Fibroblast of gingiva (primary cell): ENCODE measurements at places on chromosomes 6 and 20.
A peak's percentile ranks its signal among the peaks of the same experiment; 100 is the strongest.

DNA sequence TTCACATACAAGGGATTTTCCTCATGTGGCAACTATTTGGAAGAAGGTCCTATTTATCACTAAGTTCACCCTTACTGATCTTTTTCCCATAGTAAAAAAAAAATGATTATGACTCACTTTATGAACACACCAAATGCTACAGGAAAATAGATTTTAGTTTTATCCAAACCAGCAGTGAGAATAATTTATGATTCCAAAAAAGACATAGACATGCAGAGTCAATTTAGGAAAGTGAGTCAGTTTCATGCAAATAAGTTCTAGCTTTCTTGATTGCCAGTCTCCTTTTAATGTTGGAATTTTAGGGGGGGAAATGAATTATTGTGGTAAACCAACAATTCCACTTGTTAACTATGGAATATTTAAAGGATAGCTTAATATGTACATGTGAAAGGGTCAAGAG, 64.0 kb upstream of the RNF146 start:
- no peak for DNase-seq

DNA sequence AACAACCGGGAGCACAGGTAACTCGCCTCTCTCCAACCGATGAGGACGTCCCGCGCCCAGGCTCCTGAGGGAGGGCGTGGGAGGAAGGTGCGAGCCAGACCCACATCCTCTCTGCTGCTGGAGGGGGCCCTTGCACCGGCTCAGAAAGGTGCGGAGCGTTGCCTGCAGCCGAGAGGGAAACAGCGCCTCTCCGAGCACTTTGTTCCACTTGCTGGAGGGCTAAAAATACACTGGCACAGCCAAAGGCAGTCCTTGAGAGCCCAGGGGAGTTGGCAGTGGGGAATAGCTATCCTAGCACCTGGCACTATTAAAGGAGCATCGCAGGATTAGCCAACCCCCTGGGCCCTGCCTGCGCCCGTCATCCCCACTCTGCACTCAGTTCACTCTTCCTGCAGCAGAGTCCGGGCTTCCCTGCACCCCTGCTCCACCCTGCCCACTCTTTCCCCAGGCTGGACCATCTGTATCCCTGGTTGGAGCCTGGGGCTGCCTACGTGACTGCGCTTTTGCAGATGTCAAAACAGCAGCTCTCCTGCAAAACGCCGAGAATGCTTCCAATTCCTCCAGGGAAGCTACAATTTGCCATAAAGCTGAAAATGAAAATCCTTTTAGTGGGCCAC, 108.9 kb downstream of the SNX5 start:
- DNase-seq: no peak

DNA sequence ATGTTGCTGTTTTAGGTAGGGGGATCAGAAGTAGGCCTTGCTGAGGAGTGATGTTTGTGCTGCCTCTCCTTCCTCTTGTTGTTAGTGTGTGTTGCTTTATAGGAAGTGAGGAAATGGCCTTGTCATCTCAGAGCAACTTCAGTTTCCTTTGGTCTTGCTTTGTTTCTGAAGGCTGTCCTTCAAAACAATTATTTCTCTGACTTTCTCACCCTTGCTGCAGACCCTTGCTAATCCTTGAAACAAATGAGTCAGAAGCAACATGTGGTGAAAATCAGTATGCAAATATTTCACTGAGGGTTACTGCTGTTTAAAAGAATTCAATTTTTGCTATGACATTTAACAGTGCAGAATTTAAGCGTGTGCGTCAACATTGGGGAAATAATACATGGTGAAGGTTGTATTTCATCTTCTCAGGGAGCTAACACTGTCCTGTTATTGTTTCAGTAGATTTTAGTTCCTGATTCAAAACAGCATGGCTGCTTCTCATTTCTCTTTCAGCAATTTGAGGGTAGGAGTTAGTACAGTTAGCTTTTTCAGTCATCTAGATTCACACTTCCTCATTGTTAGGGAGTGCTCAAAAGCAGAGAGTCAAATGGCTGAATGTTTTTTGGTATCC, 13.8 kb downstream of the RNF144B start:
- peak; percentile 49 for DNase-seq

DNA sequence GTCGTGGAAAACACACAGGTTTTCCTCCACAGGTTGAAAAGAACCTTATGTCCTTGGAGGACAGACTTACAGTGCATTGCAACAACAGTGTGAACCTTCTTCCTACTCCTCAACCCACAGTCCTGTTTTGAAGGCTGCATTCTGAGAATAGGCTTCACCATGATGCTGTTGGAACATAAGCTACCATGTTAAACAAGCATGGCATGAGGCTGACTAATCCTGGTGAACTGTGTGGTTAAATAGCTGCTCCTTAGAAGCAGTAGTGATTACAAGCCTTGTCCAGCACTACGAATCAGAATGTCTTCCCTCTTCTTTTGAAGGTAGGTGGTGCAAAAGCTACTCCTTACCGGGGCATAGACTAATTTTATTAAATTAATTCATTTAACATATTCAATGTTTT, 368.5 kb upstream of the EPHA7 start:
- no peak for DNase-seq

GRCh38 chr6:119012521-119012920, 65.9 kb downstream of the FAM184A start:
- no peak for DNase-seq

- no peak for DNase-seq
These were observed 239.7 kb upstream of the GMDS start for GRCh38 chr6:2485116-2485515.

DNA sequence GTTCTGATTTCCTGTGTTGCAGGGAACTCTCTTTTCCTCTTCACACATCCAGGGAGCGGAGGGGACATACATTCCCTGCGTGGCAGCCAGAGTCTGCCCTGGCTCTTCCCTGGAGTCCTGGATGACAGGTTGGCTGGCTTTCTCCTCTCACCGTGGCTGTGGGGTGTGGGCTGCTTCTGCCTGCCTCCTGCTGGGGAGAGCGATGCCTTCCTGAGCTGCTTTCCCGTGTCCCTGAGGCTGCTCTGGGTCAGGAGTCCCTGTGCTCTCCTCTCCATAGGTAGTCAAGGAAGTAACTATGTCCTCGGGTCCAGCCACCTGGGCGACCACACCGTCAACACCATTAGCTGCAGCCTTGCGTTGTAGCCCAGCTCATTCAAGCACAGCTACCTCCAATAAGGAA, 451.7 kb downstream of the QKI start:
- DNase-seq: no peak

DNA sequence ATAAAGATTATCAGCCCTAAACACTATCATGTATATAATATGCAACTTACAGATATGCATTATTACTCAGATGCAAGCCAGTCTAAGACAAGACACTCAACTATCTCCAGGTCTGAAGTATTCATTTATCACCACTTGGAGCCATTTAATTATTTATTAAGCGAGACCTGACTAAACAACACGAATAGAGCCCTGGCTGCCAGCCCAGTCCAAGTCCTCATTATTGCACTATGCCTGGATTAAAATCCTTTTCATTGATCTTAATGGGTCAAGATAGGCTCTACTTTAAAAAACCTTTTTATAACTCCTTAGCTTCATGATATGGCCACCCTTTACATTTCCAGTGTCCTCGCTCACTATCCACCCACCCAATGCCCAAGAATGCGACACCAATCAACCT, 183.1 kb upstream of the MARCKS start:
- no peak for DNase-seq

- no peak for DNase-seq
These were observed 54.0 kb downstream of the IL20RA start for GRCh38 chr6:136990754-136991153.

GRCh38 chr20:36305602-36306551, at the start of gene DLGAP4:
Gene DLGAP4, plus strand, starts transcription at chr20:36306339. Its CDS starts 125,379 bp downstream, at chr20:36431718.
- DNase-seq: no peak

DNA sequence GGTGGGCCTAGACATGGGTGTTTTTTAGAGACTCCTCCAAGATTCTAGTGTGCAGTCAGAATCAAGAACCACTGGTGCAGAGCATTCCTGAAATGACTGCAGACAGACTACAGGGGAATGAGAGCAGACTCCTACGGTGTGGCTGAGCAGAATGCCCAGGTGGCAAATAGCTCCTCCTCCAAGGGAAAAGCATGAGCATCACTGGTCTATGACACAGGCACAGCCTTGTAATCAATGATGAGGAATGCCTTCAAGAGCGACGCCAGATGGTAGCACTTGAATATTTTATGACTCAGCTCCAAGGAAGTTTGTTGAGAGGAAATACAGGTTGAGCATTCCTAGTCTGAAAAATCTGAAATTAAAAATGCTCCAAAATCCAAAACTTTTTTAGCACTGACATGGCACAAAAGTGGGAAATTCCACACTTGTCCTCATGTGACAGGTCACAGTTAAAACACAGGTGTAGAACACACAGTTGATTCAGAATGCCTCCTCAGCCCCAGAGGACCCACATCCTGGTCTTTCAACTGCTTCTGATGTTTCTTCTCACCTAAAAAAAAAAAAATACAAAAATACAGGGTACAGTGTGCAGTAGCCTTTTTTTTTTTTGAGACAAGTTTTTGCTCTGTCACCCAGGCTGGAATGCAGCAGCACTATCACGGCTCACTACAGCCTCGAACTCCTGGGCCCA, 10.6 kb upstream of the FAM8A1 start:
- DNase-seq: peak; percentile 58

- no peak for DNase-seq
These were observed 13.5 kb upstream of the DACT2 start for GRCh38 chr6:168333039-168333438.

DNA sequence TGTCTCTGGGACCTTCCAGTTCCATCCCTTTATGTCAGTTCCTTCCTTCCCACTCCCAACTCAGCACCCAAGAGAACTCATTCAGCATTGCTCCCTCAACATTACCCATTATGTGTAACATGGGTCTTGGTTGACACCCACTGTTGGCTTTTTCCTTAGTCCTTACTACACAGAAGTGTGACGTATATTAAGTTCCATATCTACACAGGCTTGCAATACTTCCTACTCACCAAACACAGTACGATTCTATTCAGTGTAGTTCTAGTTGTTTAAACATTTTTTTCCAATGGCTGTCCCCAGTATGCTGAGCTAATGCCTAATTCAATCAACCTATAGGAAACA, 37.7 kb downstream of the ARHGAP18 start:
- no peak for DNase-seq

GRCh38 chr20:62446888-62447869, 19.8 kb upstream of the RBBP8NL start:
- DNase-seq: no peak

DNA sequence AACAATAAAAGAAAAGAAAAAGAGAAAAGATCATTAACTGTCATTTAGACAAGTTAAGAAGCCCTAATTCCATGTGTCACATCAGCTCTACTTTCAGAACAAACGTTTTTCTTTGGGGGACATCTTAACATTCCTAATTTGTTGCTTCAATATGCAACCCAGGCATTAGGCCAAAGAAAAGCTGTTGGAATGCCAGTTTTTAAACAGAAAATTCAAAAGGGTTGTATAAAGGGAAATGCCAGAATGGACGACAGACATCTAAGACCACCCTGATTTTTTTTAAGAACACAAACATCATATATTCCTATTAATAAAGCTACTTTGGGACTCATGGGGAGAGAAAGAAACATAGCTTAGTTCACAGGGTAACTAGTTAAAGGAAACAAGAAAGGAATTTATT, 315.0 kb downstream of the GMDS start:
- DNase-seq: no peak

DNA sequence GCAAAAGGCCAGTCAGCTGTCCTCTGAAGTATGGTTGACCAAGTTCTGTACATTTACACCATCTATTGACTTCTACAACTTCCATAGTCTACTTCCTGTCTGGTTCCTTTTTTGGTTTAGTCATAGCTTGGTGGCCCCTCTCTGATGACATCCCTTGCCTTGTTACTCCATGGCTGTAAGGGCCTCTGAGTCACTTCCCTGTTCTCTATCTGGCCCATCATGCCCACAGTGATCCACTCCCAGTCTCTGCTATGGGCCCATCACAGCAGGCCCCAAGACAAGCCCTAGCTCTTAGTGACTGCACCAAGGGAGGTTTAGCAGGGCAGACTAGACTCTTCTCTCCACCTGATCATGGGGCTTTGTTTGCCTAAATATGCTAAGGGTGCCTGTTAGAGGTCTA, 441.6 kb downstream of the HACE1 start:
- DNase-seq: no peak

DNA sequence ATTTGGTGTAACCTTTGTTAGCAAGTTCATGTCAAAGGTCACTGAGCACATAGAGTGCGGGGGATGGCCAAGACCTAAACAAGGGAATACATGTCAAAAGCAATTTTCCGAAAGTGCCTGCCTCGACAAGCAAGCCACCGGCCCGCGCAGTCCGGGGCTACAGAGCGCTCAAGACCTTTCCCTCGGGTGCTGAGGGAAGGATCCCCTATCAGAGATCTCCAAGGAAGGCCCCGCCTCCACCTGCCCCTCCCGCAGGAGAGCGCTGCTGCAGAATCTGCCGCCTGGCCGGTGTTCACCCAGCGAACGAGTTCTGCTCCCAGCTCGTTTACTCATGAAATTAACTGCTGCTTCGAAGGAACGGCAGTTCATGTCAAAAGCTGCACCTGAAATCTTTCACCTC, 252.7 kb downstream of the BMP7 start:
- no peak for DNase-seq

DNA sequence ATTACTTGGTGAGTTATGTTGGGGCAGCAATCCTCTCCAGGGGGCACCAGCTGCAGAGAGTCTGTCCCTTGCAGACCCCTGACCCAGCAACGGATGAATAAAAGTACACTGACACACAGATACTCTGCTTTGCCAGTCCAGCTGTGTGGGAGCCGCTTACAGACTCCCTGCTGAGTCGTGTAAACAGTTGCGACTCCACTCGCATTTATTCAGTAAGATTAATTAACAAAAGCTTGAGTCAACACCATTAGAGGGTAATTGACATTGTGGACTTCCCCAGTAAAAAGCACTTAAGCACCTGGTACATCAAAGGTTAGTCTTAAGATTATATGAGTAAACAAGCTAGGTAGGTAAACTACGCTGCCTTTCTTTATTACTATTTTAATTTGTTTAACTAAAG, 92.0 kb upstream of the TMEM181 start:
- DNase-seq: no peak

DNA sequence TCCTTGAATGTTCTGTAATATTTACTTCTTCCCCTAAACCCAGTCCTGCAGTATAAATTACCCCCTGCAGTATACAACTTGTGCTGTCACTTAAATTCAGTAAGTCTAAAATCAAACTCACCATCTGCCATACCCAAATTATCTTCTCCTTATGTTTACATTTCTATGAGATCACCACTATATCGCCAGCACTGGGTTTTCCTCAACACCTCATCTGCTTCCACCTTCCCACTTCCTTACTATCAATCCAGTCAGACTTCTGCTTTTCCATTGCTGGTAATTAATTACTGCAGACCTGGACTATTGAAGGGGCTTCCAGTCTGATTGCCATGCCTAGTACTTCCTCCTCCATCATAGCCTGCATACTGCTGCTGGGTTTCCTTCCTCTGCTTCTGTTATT, 15.2 kb downstream of the EFHC1 start:
- DNase-seq: no peak

- DNase-seq: no peak
These were observed 19.1 kb upstream of the MYLIP start for GRCh38 chr6:16109659-16110305.

GRCh38 chr20:59342023-59342957, 41.9 kb downstream of the EDN3 start:
- no peak for DNase-seq

- DNase-seq: no peak
These were observed 129.3 kb upstream of the CD93 start for GRCh38 chr20:23215344-23215995.
